ENCODE measurements at places on chromosomes 7 and 10. TPM values are rescaled to one million over a fixed set of nuclear protein-coding genes. Genes with fewer than 3 reads are reported as not detected.

AKR1C2 gene
- 3,918 TPM for total RNA-seq

ANKRD1 gene
- total RNA-seq: 14.1 TPM

RABGEF1 gene
- total RNA-seq: 26.5 TPM

ZNF248 gene
- total RNA-seq: 3.8 TPM

GRID2IP gene
- not detected for total RNA-seq

NODAL gene
- total RNA-seq: not detected

ADIRF gene
- not detected for total RNA-seq

IGF2BP3 gene
- total RNA-seq: 22.2 TPM

CYP3A5 gene
- 1.4 TPM for total RNA-seq

XRCC2 gene
- total RNA-seq: 3.3 TPM

SRRM3 gene
- total RNA-seq: 12.0 TPM

KCNMA1 gene
- total RNA-seq: 69.4 TPM

ST8SIA6 gene
- 0.13 TPM for total RNA-seq

VSTM2A gene
- total RNA-seq: not detected

KCP gene
- 0.09 TPM for total RNA-seq

METTL2B gene
- 23.8 TPM for total RNA-seq

GRM8 gene
- total RNA-seq: not detected

ZNF22 gene
- total RNA-seq: 6.3 TPM

ZSCAN21 gene
- total RNA-seq: 10.2 TPM

LRWD1 gene
- total RNA-seq: 25.8 TPM

ACTL6B gene
- not detected for total RNA-seq

TFR2 gene
- 2.4 TPM for total RNA-seq

TET1 gene
- 0.72 TPM for total RNA-seq

TSPAN33 gene
- total RNA-seq: 6.5 TPM

MOGAT3 gene
- total RNA-seq: not detected

ACHE gene
- 2.8 TPM for total RNA-seq

GNGT1 gene
- not detected for total RNA-seq

TFPI2 gene
- total RNA-seq: 308 TPM

AGR3 gene
- not detected for total RNA-seq

ZNF282 gene
- total RNA-seq: 17.0 TPM

TEX36 gene
- not detected for total RNA-seq

MRC1 gene
- total RNA-seq: 0.03 TPM

CYP26C1 gene
- not detected for total RNA-seq

PRKCQ gene
- 3.5 TPM for total RNA-seq

SMO gene
- 13.6 TPM for total RNA-seq

DENND2A gene
- total RNA-seq: 0.78 TPM

SPDYE5 gene
- not detected for total RNA-seq

Data from A549 treated with GW870086 at 1 μM for 4 hours (cell line).